ENCODE measurements at places on chromosomes 3 and 15. TPM values are rescaled to one million over a fixed set of nuclear protein-coding genes. Genes with fewer than 3 reads are reported as not detected.

GRCh38 chr3:191227541-191227940 is 28.5 kb downstream of the OSTN start:
- DNase-seq = no peak

Gene NPTN
- total RNA-seq = 145 TPM

- no peak for DNase-seq
These were observed 35.8 kb downstream of the SCG5 start for GRCh38 chr15:32677238-32677750.

DNA sequence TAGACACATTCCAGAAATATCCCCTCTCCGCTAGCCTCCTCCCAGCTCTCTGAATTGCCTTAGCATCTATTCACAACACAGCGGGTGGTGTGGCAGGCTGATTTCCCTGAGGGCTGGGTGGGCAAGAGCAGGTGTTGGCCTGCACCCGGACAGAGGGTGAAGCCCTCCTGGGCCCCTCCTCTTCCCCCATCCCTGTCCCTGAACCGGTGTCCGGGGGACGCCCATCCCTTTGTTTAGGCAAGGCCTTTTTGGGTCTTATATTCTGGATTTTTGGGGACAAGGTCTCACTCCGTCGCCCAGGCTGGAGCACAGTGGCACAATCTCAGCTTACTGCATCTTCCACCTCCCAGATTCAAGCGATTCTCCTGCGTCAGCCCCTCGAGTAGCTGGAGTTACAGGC is 55.2 kb upstream of the KLHL25 start:
- DNase-seq = no peak

GRCh38 chr3:112334691-112335433 is 1.9 kb downstream of the CD200 start:
- DNase-seq = no peak

DNA sequence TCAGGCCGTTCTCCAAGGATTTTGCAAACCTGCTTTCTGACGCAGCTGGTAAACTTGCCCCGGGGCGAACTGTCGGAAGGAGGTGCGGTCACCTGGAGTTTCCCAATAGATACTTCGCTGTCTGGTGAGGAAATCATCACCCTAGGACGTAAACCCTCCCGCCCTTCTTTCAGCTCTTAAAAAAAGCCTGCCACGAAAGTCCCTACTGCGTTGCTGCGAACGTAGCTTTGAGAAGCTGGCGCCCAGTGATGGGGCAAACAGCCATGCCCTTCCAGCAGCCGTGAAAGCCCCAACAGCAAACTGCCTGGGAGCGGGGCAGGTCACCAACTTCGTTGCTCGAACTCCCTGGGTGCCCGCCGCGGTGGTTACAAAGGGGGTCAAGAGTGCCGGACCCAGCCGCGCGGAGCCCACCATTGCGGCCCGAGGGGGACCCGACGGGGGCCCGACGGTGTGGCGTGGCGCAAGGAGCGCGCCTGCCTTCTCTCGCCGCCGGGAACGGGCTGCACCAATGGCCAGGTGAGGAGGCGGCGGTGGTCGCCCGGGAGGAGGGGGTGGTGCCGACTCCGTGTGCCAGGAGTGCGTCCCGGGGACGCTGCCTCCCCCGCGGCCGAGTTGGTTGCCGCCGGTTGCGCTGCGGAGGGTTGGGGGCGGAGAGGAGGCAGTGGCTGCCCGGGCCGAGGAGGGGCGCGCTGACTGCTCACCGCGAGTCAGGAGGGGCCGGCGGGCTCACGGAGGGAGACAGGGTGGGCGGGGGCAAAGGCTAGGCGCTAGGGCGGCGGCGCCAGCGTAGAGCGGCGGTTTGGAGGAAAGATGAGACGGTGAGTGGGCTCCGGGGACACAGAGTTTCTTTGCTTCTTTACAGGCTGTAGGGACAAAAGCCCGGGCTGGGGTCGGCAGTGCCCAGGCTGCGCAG is at the start of gene PHLDB2:
PHLDB2 (plus strand) TSS at position 205 of the 913 bp plus-strand sequence. CDS start 24,813 bp downstream, outside the sequence.
- peak; percentile 95 for DNase-seq

Gene EPHB1
- 14.2 TPM for total RNA-seq

GRCh38 chr3:122668930-122669730 is 11.5 kb upstream of the PARP14 start:
- no peak for DNase-seq

DNA sequence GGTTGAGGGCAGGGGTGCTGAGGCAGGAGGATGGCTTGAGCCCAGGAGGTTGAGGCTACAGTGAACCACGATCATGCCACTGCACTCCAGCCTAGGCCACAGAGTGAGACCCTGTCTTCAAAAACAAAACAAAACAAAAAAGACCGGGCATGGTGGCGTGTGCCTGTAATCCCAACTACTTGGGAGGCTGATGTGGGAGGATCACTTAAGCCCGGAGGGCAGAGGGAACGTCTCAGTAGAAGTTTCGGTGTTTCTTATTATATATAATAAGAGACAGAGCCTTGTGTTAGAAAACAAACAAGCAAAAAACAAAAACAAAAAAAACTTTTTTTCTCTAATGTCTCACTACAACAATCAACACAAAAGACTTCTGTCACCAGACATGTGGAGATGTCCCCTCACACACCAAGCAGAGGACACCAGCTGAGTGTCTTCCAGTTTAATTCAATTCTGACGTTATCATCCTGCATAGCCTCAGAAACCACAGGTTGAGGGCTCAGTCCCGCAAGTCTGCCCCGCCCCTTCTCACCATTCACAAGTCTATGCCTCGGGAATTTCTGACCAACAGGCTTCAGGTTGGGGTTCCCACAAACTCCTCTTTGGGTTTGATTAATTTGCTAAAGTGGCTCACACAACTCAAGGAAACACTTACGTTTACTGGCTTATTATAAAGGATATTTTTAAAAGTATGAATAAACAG is 24.0 kb upstream of the EIF4A2 start:
- DNase-seq = no peak

DNA sequence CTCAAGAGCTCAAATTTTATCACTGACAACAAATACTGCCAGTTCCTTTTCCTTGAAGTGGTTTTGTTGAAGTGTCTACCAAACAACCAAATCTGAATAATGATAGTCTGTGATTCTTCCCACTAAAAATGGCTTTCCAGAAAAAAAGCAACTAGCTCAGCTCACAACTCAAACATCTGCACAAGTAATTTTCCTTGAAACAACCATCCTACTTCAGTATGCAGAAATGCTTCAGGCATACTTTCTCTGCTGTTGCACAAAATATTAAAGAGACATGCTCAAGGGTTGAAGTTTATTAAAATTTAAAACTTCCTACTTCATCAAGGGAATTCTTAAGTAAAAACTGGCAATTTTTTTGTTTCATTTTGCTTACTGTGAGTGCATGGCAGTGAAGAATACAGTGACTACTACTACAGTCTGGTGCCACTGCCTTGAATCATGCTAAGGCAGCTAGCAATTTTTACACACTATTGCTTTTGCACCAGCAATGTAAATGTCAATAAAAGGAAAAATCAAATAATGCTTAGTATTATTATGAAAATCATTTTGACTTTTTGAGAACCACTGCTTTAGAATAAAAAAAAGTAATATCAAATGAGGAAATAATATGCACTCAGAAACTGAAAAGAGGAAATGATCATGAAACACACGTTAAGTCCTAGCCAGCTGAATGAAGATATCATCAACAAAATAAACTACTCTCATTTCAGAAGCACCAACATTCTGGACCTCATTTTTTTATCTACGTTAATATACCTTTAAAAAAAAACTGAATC is 33.6 kb downstream of the VPS13C start:
- no peak for DNase-seq

- peak; percentile 64 for DNase-seq
These were observed 148.6 kb upstream of the NR2F2 start for GRCh38 chr15:96181873-96182301.

DNA sequence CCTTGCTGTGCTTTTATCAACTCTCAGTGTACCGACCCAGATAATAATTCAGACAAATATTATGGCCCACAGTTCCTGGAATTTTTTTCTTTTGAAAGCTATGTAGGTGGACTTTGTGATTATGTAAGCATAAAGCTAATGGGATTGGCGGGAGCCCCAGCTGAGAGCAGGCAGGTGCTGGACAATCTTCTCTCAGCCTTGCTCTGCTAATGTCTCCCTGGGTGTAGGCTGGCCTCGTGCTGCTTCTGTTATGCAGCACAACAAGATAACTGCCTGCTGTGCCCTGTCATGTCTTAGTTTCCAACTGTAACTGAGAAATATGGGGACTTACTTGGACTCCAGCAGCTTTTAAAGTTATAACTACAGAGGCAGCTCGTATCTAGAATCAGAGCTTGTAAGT is 415.0 kb downstream of the PDCD6IP start:
- DNase-seq = no peak

DNA sequence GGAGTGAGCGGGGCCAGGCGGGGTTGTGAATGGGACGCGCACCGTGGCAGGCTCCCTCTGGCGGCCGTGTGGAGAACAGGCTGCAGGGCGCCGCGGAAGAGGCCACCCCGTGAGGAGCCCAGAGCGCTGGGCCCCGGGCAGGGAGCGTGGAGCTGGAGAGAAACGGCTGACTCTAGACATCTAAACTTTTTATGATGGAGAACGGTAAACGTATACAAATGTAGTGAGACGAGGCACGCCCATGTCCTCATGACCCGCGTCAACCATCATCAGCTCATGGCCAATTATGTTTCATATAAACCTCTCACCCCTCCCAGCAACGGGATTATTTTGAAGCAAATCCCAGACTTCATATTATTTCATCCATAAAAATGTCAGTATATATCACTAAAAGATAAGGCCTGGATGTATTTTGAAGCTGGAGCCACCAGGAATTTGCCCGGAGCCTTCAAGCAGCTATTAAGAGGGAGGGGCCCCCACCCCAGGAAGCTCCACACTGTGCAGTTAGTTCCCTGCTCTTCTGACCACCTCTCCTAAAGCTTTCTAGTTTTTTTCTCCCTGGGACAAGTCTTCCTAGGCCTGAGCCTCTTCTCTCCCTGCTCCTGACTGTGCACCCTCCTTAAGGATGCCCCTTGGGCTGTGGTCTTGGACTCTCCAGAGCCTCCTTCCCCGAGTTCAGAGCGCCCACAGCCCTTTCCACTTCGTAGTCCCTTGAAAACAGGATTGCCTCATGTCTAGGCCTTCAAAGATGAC is 149.5 kb downstream of the SMAD6 start:
- peak; percentile 97 for DNase-seq

GRCh38 chr3:113585720-113586119 is 53.4 kb downstream of the SIDT1 start:
- DNase-seq = no peak

Data from lower leg skin (tissue), 4 donors.